Cardiac septum (tissue), 1 donor: ENCODE measurements at places on chromosomes 2 and 18. TPM values are rescaled to one million over a fixed set of nuclear protein-coding genes. Genes with fewer than 3 reads are reported as not detected.

The IWS1 gene
- 40.7 TPM for total RNA-seq

- DNase-seq: no peak
Observed at GRCh38 chr18:5488844-5489243, 55.0 kb downstream of the EPB41L3 start.

GRCh38 chr2:23523373-23524260 lies 138.6 kb downstream of the KLHL29 start:
- DNase-seq: no peak

The TUBA3D gene
- total RNA-seq: 4.0 TPM
